ENCODE measurements at places on chromosomes 3 and 15.

DNA sequence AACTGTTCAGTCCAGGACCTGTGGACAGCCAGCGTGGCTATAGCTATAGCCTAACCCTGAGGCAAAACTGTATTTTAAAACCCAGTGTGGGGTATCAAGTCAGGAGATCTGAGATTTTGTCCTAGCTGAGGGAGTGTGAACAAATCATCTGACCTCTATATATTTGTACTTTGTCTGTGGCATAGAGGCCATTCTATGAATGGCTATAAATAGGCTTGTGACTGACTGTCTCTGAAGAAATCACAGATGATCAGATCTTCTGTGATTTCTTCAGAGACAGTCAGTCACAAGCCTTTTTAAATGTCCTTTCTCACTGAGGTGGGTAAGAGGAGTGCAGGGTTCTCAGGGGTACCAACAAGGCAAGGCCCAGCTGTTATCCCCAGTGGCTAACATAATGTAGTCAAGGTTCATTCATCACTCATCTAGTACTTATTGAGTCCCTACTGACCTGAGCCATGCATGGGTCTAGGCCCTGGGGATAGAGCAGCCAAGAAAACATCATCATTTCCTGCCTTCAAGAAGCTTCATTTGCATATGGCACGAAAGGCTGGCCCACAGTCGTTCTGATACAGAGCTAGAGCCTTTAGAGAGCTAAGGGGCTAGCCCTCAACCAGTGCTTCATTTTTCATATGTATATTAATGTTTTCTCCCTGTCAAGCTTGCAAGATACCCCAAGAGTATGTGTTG is 53.3 kb downstream of the TIPARP start:
- no peak for DNase-seq

GRCh38 chr15:78167227-78167888 is 18.2 kb downstream of the IDH3A start:
- no peak for DNase-seq

- DNase-seq = no peak
Observed at GRCh38 chr3:14672588-14672987, 2.4 kb upstream of the C3orf20 start.

DNA sequence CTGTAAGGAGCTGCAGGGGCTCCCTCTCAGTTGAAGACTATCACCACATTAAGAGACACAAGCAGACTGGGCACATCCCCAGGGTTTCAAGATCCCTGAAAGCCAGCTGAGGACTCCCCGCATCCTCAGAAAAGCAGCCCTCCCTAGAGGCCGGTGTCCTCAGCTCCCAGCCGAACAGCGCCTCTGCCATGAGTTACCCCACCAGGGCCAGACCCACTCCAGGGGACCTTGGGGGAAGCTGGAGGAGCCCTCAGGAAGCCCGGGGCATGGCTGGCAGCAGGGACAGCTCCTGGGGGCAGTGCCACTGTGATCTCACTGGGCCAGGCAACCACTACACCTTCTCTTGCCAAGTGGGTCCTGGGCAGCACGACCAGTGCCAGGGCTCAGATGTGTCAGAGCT is 8.1 kb downstream of the KLF15 start:
- DNase-seq = no peak

- DNase-seq = no peak
Observed at GRCh38 chr3:77160931-77161497, 121.1 kb downstream of the ROBO2 start.

- no peak for DNase-seq
Observed at GRCh38 chr3:139355476-139355875, 11.7 kb downstream of the MRPS22 start.

DNA sequence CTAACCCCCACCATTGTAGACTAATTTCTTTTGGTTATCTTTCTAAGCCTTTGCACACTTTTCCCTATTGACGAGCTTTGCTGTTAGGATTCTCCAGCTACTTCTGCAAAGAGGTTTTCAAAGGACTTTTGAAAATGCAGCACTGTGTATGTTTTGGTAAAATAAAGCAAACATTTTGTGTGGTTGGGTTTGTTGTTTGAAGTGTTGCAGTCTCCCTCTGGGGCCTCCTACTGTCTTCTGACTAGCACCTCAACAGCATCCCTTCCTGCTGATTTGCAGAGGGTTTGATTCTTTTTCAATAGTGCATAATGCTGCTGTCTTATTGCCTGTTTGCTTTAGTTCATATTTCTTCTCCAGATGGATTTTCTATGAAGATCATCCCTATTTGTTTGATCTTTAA is 775.1 kb upstream of the CFAP20DC start:
- DNase-seq = no peak

- DNase-seq = no peak
Observed at GRCh38 chr3:13539671-13540070, 9.3 kb upstream of the FBLN2 start.

DNA sequence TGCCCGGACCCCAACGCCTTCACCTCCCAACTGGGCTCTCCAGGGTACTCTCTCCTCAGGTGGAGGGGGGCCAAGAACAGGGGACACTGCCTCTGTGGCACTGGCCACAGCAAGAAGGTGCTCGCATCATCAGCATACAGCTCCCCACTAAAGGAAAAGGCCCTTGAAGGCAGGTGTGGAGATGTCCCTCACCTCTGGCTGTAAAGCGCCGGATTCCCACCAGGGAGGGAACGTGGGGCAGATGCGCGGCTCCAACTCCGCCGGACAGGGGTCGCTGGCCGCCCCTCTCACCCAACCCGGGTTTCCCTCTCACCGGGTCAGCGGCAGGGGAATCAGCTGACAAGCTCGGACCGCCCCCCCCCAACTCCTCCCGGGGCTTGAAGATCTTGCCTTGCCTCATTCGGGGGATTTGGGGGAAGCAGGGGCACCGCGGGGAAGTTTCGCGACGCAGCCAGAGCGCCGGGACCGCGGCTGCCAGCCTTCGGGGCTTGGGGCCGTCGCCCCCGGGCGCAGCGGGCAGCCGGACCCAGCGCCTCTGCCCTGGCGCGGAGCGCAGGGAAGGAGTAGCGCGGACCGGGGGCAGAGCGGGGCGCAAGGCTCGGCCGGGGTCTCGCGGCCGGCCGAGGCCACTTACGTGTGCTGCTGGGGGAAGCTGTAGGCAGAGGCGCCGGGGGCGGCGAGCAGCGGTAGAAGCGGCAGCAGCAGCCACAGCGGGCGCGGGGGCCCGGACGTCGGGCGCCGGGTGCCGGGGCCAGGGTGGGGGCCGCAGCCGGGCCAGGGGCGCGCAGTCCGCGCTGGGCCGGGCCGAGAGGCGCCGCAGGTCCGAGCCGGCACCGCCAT is 630 bp downstream of the CACNA2D2 start:
- no peak for DNase-seq

GRCh38 chr3:64739971-64740631 is 52.3 kb upstream of the ADAMTS9 start:
- DNase-seq = no peak

DNA sequence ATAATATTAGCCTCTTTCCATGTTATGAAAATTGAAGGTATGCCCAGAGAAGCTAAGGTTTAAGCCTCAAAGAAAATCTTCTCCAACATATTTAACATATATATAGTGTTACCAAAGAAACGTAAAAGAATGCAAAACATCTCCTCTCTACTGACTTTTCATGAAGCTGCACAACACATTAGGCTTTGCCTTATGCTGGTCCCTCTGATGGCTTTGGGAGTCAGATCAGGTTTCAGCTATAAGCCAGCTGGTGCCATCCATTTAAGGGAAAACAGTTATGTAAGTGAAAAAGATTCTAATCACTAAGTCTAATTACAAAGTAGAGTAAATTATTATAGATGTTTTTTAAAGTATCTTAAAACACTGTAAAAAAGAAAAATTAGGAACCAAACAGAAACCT is 410.5 kb downstream of the LSAMP start:
- no peak for DNase-seq

GRCh38 chr3:193620650-193621049 is 27.6 kb downstream of the OPA1 start:
- no peak for DNase-seq

- DNase-seq = no peak
Observed at GRCh38 chr3:87848003-87848402, 210.8 kb downstream of the CGGBP1 start.

- no peak for DNase-seq
Observed at GRCh38 chr3:31248563-31248992, 284.1 kb upstream of the STT3B start.

DNA sequence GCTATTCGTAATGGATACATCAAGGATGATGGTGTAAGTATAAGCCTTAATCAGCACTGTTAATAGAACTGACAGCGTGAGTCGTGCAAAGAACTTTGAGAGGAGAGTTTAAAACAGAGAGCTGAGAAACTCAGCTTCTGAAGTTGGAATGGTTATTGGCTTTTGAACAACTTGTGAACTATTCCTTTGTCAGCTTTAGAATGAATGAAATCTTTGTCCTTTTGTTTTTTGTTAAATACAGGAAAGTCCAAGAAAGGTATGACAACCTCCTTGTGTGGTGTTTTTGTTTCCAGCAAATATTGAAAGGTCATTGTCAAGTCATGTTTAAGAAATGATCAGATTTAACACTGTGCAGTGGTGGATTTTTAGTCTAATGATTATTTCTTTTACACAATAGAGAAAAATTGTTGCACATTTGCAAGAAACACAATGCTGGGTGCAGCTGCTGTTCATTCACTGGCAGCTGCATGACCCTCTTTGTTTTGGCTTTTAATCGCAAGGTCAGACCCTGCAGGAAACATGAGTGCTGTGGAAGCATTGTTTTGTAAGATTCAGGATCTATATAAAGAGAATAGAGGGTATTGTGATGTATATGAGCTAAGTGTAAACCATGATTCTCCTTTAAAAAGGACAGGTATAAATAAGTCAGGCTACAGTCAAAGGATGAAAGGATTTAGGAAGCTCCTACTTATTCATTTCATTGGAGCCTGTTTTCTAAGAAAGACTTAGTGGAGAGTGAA is 21.7 kb upstream of the ABHD10 start:
- DNase-seq = no peak

DNA sequence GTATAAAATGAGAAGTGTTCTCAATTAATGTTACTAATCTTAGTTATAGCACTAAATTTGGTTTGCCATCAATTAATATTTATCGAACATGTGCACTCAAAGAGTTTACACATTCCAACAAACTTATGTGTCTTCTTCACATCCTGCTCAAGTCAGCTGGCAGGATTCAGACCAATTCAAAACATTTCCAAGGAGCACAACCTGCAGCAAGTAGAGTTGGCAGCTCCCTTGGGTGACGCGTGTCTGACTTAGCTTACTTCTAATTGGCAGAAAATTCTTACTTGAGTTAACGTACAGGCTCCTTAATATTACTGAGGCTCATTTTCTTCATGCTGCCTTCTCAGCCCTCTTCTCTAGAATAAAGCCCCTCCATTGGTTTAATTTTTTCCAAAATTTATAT is 110.4 kb upstream of the PFN2 start:
- DNase-seq = no peak

- no peak for DNase-seq
Observed at GRCh38 chr3:173743111-173743510, 345.6 kb downstream of the NLGN1 start.

DNA sequence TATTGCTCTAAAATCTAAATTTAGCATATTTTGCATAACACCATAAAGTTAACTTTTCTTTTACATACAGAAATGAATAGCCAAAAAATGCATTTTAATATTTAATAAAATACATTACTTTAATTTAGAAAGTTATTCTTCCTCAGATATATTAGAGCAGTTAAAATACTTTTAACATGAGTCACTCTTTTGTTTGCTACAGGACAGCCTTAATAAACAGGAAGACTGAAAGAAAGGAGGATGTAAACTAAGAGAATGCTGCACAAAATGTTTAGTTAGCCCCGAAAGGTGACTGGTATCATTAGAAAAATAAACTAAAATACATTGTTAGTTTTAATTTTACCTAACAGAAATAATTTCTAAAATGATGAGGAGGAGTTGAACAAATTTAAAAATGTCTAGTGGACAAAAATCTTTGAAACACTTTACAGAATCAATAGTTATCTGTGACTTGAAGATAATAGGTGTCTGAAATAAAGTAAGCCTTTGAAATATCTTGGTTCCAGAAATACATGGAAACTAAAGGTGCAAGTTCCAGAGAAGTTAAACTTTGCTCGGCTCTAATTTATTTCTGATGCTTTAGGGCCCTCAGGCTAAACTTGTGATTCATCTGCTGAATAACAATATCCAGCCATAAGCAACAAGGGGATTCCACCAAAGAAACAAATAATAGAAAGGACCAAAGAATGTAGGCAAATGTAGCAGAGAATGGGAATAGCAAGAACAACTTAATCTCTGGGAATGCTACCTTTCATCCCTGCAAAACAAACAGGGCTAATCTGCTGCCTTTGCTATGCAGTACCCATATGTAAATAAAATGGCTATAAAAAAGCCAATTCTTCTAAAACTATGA is 138.3 kb upstream of the UBP1 start:
- no peak for DNase-seq

GRCh38 chr3:59006634-59007517 is 42.9 kb downstream of the CFAP20DC start:
- DNase-seq = no peak

GRCh38 chr3:14508966-14509795 is 31.0 kb downstream of the GRIP2 start:
- DNase-seq = peak; percentile 69

DNA sequence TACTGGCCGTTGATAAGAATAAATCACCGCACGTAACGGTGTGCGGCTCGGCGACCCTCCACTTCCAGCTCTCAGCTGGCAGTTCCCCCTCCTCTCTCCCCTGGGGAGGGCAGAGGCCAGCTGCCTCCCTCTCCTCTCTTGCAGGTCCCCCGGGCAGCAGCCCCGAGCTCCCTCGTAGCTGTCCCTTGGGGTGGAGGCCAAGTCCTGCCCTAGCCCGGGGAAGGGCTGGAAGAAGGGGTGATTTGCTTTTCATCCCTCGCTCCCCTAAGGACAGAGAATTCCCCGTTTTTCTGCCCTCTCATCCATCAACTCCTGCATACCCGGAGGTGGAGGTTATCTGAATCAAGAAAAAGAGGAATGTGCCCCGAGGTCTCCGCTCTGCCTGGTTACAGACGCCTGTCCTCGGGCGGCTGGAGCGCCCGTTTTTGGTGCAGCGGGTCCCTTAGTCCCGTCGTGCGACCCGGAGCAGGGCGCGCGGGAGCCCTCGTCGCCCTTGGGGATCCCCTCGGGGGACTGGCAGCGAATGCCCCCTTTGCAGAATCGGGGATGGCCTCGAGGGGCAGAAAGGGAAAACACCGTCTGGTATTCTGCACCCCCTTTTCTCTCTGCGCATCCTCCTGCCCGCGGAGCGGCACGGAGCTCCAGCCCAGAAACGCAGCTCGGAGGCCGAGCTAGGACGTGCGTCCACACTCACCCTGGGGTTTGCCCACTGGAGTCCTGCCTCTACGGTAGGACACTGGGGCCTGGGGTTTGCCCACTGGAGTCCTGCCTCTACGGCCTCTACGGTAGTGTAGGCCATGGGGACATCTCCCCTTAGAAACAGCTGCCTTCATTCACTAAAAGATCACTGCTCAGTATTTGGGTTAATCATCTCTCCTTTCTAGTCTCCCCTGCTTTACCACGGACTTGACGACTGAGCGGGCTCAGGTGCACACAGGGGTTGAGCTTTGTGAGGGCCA is 2.2 kb downstream of the PTPRG start:
- no peak for DNase-seq

- no peak for DNase-seq
Observed at GRCh38 chr3:10188804-10189556, 24.3 kb downstream of the IRAK2 start.
